Thyroid gland (tissue), 4 donors: ENCODE measurements at places on chromosomes 5 and 9.

GRCh38 chr9:101628173-101628572 is 33.4 kb upstream of the PPP3R2 start:
- H3K4me1 ChIP-seq = no peaks in the 10 kb centered on the region
- no peaks in the 10 kb centered on the region for H3K36me3 ChIP-seq
- no peak for DNase-seq
- H3K27me3 ChIP-seq = no peaks in the 10 kb centered on the region

GRCh38 chr5:84869675-84870074 is 485.0 kb upstream of the EDIL3 start:
- H3K27ac ChIP-seq = no peak overlapping the region
- H3K27me3 ChIP-seq = no peaks in the 10 kb centered on the region
- no peaks in the 10 kb centered on the region for H3K4me1 ChIP-seq
- no peaks in the 10 kb centered on the region for H3K36me3 ChIP-seq

- no peak for DNase-seq
- no peaks in the 10 kb centered on the region for H3K27me3 ChIP-seq
- no peak overlapping the region for H3K27ac ChIP-seq
- H3K4me3 ChIP-seq = no peak overlapping the region
Observed at GRCh38 chr5:33487236-33487635, 46.5 kb downstream of the TARS1 start.

GRCh38 chr9:2664174-2665065 is 42.8 kb downstream of the VLDLR start:
- no peaks in the 10 kb centered on the region for H3K27me3 ChIP-seq
- DNase-seq = no peak
- H3K36me3 ChIP-seq = no peaks in the 10 kb centered on the region
- H3K4me3 ChIP-seq = no peak overlapping the region

GRCh38 chr9:20363233-20363632 is 259.1 kb downstream of the MLLT3 start:
- no peak for DNase-seq
- H3K36me3 ChIP-seq = no peaks in the 10 kb centered on the region

- no peaks in the 10 kb centered on the region for H3K27me3 ChIP-seq
- no peak for DNase-seq
- no peaks in the 10 kb centered on the region for H3K36me3 ChIP-seq
- H3K4me3 ChIP-seq = no peak overlapping the region
Observed at GRCh38 chr5:96079075-96079474, 117.4 kb upstream of the ELL2 start.

DNA sequence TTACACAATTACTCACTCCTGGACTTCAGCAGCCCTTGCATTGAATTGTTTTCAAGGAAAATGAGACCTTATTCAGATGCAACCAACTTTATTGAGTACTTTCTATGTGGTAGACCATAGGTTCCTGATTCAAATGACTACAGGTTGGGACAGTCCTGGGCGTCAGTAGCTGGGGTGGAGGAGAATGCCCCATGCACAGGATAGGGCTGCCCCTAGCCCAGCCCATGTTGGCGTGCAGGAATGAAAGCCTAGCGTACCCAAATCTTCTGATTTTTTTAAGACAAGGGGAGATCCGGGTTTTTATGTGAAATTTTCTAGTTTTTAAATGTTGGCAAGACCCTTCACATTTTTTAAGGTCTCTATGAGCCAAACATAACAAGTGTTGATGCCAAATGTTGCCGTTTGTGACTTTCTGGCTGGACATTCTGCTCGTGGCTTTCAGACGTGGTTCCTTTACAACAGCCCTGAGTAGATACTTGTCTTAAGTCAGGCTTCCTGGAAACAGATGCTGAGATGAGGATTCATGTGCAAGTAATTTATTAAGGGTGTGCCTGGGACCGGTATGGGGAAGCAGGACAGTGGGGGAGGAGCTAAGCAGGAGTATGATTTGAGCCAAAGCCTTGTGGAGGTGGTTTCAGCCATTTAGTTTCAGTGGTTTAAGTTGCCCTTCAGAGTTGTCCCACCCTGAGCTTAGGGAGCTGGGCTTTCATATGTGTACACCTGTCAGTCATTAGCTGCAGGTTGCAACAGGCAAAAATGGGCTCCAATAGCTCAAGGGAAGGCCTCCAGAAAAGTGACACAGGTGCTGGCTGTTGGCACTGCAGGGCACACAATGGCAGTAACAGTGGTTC is 154.1 kb downstream of the NTRK2 start:
- no peak for DNase-seq
- no peaks in the 10 kb centered on the region for H3K36me3 ChIP-seq
- H3K27ac ChIP-seq = no peak overlapping the region
- H3K4me1 ChIP-seq = peaks cover 17% of the 10 kb centered on the region
- H3K27me3 ChIP-seq = no peaks in the 10 kb centered on the region
- H3K4me3 ChIP-seq = no peak overlapping the region

DNA sequence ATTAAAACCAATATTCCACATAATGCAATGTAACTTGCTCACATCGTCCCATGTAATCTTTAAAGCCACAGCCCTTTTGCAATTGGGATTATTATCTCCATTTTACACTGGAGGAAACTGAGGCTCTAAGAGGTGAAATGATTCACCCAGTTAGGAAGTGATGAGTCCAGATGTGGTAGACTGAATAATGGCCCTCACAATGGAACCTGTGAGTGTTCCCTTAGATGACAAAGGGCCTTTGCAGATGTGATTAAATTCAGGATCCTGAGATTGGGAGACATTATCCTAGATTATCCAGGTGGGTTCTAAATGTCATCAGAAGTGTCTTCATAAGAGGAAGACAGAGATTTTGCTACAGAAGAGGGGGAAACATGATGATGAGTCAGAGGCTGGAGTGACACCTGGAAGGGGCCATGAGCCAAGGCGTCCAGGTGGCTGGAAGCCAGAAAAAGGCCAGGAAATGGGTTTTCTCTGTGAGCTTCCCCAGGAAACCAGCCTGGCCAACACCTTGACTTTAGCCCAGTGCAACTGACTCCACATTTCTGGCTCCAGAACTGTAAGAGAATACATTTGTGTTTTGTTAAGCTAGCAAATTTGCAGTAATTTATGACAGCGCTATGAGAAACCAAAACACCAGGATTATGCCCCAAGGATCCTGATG is 139.1 kb downstream of the KCNIP1 start:
- no peak overlapping the region for H3K4me3 ChIP-seq
- H3K4me1 ChIP-seq = no peaks in the 10 kb centered on the region
- no peak for DNase-seq
- H3K27ac ChIP-seq = no peak overlapping the region
- H3K27me3 ChIP-seq = no peaks in the 10 kb centered on the region
- no peaks in the 10 kb centered on the region for H3K36me3 ChIP-seq

DNA sequence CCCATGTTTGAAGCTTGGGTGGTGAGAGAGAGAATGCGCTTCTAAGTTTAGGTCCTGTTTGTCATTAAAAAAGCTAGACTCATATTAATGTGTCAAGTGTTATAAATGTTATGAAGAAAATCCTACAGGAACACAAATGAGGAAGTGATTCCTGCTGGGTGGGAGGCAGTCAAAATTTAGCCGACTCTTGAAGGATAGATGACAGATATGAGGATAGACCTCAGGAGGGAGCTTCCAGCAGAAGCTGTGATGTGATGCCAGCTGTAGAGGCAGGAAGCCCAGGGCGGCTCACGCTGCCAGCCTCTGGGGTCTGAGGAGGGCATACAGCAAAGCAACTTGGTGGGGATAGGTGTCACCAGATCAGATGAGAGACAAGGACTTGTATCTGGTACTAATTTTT is 74.7 kb upstream of the ADAMTS16 start:
- no peak overlapping the region for H3K27ac ChIP-seq
- H3K4me1 ChIP-seq = no peaks in the 10 kb centered on the region
- H3K27me3 ChIP-seq = no peaks in the 10 kb centered on the region
